COR-L47 (cell line): ENCODE measurements at places on chromosomes 5 and 9.

- no peak for DNase-seq
These were observed 135.6 kb downstream of the ACTL7B start for GRCh38 chr9:108720191-108720642.

GRCh38 chr5:84393969-84394368 is 9.3 kb upstream of the EDIL3 start:
- DNase-seq: no peak

DNA sequence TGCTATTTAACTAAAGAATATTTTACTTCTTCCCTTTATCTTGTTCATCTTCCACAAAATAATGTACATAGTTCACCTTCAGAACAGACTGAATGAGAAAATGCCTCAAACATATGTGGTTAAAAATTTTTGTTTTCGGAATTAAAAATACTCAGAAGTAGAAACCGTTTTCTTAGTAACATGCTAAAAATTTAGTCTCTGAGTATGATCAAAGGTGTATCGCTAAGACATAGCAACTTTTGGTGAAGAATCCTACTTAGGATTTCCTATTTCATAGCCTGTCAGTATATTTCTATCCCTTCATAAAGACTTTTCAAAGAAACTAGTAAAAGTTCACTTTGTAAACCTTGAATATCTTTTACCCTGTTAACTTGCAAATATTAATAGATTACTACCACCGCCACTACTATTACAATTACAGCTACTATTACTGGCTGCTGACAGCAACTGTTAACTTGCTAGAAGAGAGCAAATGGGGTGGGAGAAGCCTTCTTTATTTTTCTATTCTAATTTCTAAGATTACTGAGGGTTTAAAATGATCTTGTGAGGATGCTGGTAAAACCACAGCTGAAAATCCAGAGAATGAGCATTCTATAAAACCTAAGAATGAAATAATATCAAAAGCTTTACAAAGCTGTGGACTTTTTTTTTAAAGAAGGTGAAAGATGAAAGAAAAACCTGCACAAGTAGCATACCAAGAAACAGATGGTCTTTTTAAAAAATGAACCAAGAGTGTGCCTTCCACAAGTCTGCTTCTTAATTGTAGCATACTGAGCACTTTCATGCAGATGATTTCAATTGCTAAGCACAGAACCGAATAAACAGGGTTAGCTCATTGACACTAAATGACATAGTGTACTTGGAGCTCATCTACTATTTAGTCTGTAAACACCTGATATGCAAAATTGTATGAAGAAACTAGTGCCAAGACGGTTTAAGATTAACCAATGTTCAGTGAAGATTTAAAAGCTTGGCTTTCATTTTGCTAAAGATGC is 246.3 kb upstream of the EFNA5 start:
- no peak for DNase-seq

- DNase-seq: no peak
These were observed 424.6 kb downstream of the MED10 start for GRCh38 chr5:5953584-5954274.

- no peak for DNase-seq
These were observed 20.4 kb upstream of the ITGA1 start for GRCh38 chr5:52767217-52767743.

DNA sequence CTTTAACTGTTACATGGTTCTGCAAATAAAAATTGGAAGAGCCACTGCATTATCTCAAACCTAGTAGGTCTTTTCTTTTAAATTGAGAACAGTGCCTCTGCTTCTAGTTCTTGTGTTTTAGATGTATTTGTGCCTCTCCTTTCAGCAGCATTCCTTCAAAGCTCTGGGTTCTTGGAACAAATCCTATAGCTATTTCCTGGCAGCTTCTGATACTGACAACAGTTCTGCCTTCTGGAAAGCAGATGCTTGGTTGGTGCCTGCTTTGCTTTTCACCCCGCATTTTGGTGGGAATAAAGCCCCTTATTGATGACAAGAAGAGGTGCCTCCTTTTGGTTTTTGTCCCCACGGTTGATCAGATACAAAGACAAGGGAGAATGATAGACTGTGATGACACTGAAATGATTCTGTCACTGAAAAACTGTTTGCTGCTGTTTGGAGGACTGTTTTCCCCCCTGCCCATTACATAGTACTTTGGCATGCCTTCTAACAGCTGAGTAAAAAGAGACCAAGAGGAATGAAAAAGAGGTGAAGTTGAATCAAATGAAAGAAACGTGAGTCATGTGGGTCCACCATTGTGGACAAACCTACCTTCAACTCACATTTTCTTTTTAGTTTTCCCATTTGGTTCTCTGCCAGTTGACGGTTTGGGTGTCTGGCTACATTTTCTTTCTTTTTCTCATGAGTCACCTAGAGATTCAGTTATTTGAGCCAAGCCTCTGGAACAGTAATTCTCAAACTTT is 5.6 kb downstream of the PTCD2 start:
- no peak for DNase-seq
